ENCODE measurements at places on chromosomes 12 and 14. TPM values are rescaled to one million over a fixed set of nuclear protein-coding genes. Genes with fewer than 3 reads are reported as not detected.
A peak's percentile ranks its signal among the peaks of the same experiment; 100 is the strongest.

KRT1 gene
- not detected for total RNA-seq

PLCZ1 gene
- total RNA-seq: not detected

PLEKHA5 gene
- 25.3 TPM for total RNA-seq

CMA1 gene
- total RNA-seq: not detected

DNA sequence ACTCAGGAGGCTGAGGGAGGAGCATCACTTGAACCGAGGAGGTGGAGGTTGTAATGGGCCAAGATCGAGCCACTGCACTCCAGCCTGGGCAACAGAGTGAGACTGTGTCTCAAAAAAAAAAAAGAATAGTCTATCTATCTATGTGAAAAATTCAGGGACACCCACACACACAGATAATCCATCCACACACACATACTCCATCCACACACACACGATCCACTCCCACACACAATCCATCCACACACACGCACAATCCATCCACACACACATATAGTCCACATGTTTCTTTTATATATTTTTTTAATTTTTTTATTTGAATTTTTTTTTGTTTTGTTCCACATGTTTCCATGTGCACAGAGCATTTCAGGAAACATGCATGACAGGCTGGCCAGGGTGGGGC lies 3.3 kb downstream of the SDS start:
- H3K27me3 ChIP-seq: no peaks in the 10 kb centered on the region
- H3K27ac ChIP-seq: no peak overlapping the region
- no peak for DNase-seq
- H3K4me3 ChIP-seq: no peak overlapping the region
- H3K36me3 ChIP-seq: no peaks in the 10 kb centered on the region

GRCh38 chr12:90239732-90240260 lies 531.2 kb upstream of the ATP2B1 start:
- H3K36me3 ChIP-seq: no peaks in the 10 kb centered on the region
- no peak overlapping the region for H3K27ac ChIP-seq
- H3K27me3 ChIP-seq: no peaks in the 10 kb centered on the region
- no peak overlapping the region for H3K4me3 ChIP-seq
- DNase-seq: no peak

DNA sequence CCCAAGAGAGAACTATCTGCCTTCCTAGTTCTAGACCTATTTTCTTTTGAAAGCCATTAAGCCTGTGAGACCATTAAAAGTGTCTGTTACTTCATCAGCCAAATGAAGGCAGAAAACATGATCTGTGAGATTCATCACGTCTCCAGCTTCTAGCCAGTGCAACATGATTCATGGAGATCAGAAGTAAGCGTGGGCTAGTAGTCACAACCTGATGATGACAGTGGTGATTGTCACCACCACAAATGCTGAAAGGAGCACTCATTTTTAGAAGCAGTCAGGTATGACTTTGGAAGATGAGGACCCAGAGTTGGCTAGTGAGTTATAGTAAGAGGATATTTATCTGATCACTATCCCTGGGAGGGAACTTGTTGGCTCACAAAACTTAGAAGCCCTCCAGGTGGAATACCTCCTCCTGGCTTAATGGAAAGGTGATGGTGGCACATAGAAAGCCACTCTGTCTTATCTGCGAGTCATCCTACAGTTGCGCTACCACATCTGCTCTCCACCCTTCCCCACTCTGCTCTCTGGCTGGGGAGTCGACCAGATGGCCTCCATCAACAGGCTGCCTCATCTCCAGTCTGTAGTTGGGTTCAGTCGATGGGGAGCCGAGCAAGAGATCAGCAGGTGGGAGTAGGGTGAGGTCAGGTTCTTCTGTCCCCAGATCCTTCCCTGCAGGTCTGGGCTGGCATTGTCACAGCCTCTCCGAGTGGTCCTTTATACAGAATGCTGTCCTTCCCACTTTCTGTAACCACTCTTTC lies 317.6 kb upstream of the FKBP4 start:
- no peaks in the 10 kb centered on the region for H3K36me3 ChIP-seq
- H3K4me3 ChIP-seq: no peak overlapping the region
- no peaks in the 10 kb centered on the region for H3K27me3 ChIP-seq
- no peaks in the 10 kb centered on the region for H3K4me1 ChIP-seq
- no peak for DNase-seq
- H3K27ac ChIP-seq: no peak overlapping the region

GRCh38 chr12:34605955-34606748 lies 583.9 kb downstream of the ALG10 start:
- no peak overlapping the region for H3K4me3 ChIP-seq
- no peak overlapping the region for H3K27ac ChIP-seq
- H3K27me3 ChIP-seq: no peaks in the 10 kb centered on the region

DNA sequence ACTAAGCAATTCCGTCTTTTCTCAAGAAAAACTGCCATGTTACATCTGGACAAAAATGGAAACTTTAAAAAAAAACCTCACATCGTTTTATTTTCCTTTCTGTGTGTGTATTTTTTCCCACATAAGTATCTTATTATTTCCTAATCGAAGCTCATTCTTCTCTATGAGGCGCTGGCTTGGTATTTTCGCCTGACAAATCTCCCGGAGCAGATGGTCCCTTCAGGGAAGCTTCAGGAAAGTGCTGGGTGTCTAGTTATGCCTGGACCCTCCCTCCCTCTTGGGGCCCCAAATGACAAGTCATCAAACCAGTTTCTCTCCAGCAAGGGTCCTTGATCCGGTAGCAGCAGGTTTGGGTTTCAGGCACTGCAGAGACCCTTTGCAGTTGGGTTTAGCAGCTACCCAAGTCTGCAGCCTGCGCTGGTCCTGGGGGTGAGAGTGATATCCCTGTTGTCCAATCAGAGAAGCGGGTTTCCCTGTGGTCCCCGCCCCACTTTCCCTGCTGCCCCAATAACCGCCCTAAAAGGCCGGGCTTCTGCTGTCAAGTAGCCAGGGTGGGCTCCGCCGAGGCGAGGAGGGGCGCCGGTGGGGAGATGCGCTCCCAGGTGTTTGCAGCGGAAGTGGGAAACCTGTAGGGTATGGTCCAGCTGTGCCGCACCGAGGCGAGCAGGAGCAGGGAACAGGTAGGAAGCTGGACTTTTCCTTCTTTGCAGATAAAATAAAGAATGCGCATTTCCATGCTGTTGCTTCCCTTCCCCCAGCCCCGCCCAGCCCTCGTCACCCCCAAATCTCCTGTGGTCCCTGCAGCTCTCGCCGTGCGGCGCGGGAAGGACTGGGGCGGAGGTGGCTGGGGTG lies at the start of gene CNTN1:
CNTN1 (plus strand) TSS at position 527 of the 852 bp plus-strand sequence.
- no peaks in the 10 kb centered on the region for H3K36me3 ChIP-seq
- H3K27ac ChIP-seq: no peak within 1 kb of the TSS
- peak; percentile 81 for DNase-seq
- no peaks in the 10 kb centered on the region for H3K4me1 ChIP-seq

DNA sequence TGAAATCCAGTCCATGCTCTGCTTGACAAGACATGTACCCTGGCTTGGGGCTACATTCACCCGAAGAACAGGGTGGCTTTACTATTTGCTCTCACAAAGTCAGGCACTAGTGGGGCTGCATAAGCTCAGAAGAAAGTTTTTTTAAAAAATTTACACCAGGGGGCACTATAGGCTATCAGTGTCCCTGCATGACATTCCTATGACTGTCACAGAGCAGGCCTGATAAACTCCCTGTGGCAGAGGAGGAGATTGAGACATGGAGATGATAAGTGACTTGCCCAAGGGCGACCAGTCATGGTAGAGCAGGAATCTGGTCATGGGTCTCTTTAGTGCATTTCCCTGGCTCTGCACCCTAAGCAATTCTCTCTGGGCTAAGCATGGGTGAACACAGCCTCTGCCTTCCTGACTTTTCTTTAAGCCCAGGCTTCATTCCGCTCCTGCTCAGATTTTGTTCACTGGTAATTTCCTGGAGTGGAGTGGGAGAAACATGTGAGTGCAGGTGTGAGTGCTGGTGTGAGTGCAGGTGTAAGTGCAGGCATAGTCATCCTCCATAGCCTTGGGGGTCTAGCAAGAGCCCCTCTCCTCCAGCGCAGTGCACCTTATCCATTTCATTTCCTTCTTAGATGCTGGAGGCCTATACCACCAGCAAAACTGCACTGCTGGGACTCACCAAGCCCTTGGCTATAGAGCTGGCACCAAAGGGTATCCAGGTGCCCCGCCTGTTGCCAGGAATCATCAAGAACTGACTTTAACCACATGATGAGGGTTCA lies 91.6 kb downstream of the DHRS2 start:
- H3K27ac ChIP-seq: no peak overlapping the region
- H3K27me3 ChIP-seq: no peaks in the 10 kb centered on the region
- DNase-seq: no peak
- no peak overlapping the region for H3K4me3 ChIP-seq
- no peaks in the 10 kb centered on the region for H3K4me1 ChIP-seq

DNA sequence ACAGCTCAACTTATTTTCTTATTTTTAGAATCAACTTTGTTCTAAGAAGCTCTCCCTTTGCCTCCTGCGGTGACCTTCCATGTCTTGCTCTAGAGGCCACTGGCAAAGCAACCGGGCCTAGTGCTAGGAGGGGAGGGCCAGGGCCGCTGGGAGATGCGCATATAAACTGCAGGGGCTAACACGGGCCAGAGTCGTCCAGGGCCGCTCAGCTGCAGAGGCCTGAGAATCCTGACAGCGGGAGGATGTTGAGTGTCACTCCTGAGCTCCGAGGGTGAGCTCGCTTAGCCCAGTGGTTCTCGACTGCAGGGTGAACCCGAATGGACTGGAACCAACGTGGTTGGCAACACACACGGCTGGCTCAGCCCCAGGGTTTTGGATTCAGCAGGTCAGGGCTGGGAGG lies 6.5 kb upstream of the PIWIL1 start:
- H3K4me1 ChIP-seq: no peaks in the 10 kb centered on the region
- H3K4me3 ChIP-seq: no peak overlapping the region
- H3K27ac ChIP-seq: no peak overlapping the region
- DNase-seq: no peak

- H3K4me1 ChIP-seq: no peaks in the 10 kb centered on the region
- H3K27me3 ChIP-seq: no peaks in the 10 kb centered on the region
- no peak overlapping the region for H3K27ac ChIP-seq
Observed at GRCh38 chr14:104998801-104999200, 13.2 kb downstream of the CLBA1 start.

DNA sequence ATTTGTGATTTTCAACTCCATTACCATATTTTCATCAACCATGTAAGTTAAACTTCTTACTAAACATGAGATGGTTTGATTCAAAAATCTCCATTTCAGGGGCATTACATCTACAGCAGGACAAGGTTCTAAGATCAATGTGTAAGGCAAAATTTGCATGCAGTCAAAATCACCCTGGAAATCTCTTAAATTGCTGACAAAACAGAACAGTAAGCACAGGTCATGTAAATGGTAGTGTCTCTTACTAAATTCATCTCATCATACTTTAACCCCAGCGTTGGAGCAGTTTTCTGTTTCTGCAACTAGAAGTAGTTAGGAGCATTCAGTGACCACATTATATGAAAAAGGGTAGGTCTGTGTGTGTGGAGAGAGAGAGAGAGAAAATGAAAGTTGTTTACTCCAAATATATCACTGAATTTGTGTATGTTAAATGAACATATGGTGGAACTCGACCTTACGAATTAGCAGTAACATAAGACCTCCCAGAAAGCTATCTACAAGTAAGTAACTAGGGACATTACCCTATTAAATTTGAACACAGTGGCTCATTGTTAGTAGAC lies 227.5 kb downstream of the SSPN start:
- no peak for DNase-seq
- H3K27me3 ChIP-seq: no peaks in the 10 kb centered on the region
- no peak overlapping the region for H3K4me3 ChIP-seq
- H3K27ac ChIP-seq: no peak overlapping the region
- H3K36me3 ChIP-seq: no peaks in the 10 kb centered on the region

GRCh38 chr14:81841346-81841745 lies 307.7 kb upstream of the SEL1L start:
- no peak overlapping the region for H3K27ac ChIP-seq
- H3K4me3 ChIP-seq: no peak overlapping the region
- no peak for DNase-seq

GRCh38 chr14:53651096-53651740 lies 305.4 kb downstream of the BMP4 start:
- H3K36me3 ChIP-seq: no peaks in the 10 kb centered on the region
- H3K4me1 ChIP-seq: no peaks in the 10 kb centered on the region
- H3K27ac ChIP-seq: no peak overlapping the region
- no peaks in the 10 kb centered on the region for H3K27me3 ChIP-seq
- DNase-seq: no peak
- no peak overlapping the region for H3K4me3 ChIP-seq

GRCh38 chr12:84415946-84416345 lies 496.7 kb downstream of the SLC6A15 start:
- H3K36me3 ChIP-seq: no peaks in the 10 kb centered on the region
- DNase-seq: no peak
- no peak overlapping the region for H3K4me3 ChIP-seq
- no peaks in the 10 kb centered on the region for H3K27me3 ChIP-seq
- H3K27ac ChIP-seq: no peak overlapping the region
- H3K4me1 ChIP-seq: no peaks in the 10 kb centered on the region

DNA sequence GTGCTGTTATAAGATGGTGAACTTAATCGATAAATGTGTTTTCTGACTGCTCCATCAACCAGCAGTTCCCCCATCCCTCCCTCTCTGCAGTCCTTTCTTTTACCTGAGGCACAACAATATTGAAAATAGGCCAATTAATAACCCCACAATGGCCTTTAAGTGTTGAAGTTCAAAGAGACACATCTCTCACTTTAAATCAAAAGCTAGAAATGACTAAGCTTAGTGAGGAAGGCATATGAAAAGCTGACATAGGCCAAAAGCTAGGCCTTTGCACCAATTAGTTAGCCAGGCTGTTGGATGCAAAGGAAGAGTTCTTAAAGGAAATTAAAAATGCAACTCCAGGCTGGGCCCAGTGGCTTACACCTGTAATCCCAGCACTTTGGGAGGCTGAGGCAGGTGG lies 43.7 kb downstream of the SAV1 start:
- H3K36me3 ChIP-seq: no peaks in the 10 kb centered on the region
- H3K4me3 ChIP-seq: no peak overlapping the region
- H3K4me1 ChIP-seq: no peaks in the 10 kb centered on the region
- H3K27ac ChIP-seq: no peak overlapping the region
- H3K27me3 ChIP-seq: no peaks in the 10 kb centered on the region

DNA sequence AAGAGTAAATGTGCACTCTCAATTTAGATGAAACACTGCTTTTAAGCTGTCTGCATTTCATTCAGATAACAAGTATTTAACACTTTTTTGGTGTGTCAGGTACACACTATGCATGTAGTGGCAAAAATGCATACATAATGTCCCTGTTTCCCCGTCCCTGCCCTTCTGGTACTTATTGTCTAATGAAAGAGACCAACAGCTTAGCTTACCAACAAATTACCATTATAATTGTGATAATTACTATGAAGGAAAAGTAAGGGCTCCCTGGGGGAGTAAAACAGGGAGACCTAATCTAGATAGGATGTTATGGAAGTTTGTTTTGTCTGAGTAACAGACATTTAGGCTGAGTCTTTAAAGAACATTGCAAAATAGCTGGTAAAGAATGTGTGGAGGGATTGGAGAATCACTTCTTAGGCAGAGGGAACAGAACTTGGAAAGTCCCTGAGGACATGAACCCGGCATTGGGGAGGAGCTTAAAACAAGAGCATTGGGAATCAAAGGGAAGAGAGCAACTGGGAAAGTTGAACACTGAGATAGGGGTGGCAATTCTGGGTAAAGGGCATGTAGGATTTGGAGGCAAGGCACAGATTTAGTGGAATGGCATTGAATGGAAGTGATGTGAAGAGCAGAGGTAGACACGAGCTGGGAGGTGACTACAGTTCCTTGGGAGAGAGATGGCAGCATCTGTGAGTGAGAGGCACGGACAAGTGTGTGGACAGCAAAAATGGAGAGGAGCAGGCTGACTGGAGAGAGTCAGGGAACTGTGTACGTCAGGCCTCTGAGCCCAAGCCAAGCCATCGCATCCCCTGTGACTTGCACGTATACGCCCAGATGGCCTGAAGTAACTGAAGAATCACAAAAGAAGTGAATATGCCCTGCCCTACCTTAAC lies 181.6 kb downstream of the GRIP1 start:
- no peaks in the 10 kb centered on the region for H3K36me3 ChIP-seq
- no peak overlapping the region for H3K27ac ChIP-seq
